ENCODE measurements at places on chromosomes 11 and 22.

DNA sequence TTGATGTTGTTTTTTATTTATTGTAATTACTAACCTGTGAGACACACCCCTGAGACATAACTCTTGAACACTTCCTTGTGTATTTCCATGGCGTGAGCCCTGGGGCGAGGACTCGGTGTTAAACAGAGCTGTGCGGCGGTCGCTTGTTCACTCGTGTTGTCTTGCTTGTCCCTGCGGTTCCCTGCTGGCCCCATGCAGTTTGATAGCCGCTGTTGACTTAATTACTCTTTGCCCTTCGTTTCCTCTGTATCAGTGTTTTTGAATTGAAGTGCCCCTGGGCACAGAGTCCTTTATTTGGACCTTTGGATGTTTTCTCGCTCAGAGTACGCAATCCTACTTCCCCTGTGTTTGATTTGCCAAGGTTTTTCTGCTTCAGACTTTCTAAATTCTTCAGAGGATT lies 52.7 kb downstream of the TBC1D22A start:
- no peak for DNase-seq

DNA sequence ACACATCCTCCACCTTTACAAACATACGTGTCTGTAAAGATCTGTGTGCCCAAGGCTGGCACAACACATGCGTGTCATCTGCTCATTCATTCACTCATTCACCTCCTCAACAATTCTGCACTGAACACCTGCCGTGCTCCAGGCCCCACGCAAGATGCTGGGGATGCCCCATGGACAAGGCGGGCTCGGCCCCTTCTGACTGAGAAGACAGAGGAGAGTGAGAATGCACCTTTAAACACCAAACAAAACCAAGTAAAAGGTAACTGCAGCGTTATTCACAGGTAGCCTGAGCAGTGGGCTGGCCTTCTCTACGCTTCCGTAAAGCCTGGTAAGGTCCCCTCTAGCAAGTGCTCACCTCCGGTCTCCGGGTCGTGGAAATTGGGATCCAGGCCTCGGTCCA lies 142.8 kb downstream of the SHANK2 start:
- no peak for DNase-seq

GRCh38 chr22:37409459-37410050 lies 17.7 kb downstream of the ELFN2 start:
- DNase-seq = no peak

GRCh38 chr22:46748908-46749675 lies 11.0 kb upstream of the CERK start:
- DNase-seq = no peak

DNA sequence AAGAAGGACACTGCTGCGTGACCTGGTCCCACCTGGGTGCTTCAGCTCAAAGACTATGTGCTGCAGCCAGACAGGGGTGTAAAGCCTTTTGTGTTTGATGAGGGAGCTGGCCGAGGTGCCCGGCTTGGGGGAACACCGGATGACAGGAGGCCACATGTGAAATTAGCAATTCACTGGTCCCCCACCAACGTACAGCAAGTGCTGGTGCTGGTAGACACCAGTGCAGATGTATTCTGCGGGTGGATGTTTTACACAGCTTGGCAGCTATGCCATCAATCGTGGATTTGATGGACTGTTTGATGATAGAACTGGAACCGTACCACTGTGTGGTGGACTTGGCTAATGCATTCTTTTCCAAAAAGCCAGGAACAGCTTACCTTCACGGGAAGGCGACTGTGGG lies 47.9 kb upstream of the LIPT2 start:
- no peak for DNase-seq

- no peak for DNase-seq
Measured at GRCh38 chr11:60566776-60567175, 51.6 kb downstream of the MS4A13 start.

DNA sequence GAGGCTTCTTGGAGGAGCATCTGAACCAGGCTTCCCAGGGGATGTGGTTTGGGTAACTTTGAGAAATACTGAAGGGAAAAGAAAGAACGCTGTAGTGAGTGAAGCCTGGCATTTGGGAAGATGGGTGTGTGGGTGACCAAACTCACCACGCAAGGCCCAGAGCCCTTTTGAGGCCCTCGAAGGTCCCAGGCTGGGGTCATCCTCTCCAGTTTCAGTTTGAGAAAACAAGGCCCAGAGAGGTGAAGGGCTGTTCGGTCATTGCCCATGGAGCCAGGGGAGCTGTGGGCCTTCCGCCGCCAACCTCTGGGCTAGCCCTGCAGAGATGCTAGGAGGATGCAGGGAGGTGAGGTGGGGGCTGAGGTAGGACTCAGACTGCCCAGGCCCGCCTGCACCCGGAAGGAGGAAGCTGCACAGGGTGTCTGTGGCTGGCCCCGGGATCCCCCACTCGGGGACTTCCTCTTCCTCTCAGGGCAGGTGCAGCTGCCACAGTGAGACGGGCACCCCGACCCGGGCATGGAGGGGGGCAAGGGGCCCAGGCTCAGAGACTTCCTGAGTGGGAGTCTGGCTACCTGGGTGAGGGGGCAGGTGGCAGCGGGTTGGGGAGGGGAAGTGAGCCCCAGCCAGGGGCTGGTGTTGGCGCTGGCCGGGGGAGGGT lies at the start of gene CCDC88B:
TSS of gene CCDC88B (plus strand) at position 451 of the 655 bp plus-strand sequence. CDS start at position 514, 63 bp downstream.
- no peak for DNase-seq

DNA sequence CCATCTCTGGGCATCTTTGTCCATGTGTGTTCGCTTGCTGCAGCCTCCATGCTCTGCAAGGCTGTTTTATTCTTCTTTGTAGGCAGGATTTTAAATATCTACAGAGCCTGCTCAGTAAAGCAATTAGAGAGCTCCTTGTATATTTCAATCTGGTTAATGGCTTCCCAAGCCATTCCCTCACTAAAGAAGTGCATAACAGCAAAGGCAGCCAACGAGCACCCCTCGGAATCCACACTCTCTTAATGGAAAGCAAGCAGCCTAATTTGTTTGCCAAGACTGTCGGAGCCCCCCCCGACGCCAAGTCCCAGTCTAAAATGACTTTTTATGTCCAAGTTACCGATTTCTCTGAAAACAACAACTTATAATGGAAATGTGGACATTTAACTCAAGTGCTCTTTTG lies 123.6 kb downstream of the ARL14EP start:
- no peak for DNase-seq

- no peak for DNase-seq
Measured at GRCh38 chr22:33476716-33477115, 418.5 kb upstream of the SYN3 start.

- no peak for DNase-seq
Measured at GRCh38 chr22:50698546-50698945, 25.9 kb downstream of the SHANK3 start.

- DNase-seq = no peak
Measured at GRCh38 chr11:103043826-103044678, 47.9 kb downstream of the DCUN1D5 start.

GRCh38 chr11:32698579-32698978 lies 95.9 kb downstream of the CCDC73 start:
- no peak for DNase-seq

GRCh38 chr11:68649851-68650555 lies 34.3 kb upstream of the GAL start:
- no peak for DNase-seq

DNA sequence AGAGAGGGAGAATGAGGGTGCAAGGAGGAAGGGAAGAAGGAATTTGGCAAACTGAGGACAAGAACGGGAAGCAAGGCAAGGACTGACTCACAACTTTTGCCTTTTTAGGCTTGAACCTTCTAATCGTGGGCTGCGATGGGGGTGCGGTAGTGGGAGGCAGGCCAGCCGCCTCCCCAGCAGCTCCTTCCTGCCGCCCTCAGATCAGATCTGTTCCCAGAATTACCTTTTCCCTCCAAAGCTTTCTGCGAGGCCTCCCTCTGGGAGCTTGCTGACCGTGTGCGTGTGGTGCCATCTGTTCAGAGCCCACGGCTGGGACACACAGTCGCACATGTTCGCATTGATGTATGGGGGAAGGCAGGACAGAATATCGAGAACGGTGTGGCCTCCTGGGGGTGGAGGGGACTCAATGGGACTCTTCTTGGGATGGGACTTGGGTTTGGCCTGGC lies 86.9 kb upstream of the PARVA start:
- no peak for DNase-seq

DNA sequence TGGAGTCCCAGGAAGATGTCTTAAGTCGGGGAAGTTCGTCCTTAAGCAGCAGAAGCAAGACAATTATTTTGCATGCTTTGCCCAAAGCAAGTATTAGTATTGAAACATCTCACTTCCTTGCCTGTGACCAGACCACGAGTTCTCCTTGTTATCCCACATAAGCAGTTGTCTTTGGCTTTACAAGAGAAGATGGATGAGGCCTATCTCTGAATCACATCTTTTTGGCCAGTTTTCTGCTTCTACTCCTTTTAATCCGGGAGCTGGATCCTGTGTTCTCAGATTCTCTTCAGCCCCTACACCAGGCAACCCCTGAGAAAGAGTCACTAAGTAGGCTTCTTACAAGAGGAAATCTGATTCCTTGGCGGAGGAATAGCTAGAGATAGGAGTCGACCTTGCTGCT lies 2.1 kb downstream of the SYT9 start:
- DNase-seq = no peak

DNA sequence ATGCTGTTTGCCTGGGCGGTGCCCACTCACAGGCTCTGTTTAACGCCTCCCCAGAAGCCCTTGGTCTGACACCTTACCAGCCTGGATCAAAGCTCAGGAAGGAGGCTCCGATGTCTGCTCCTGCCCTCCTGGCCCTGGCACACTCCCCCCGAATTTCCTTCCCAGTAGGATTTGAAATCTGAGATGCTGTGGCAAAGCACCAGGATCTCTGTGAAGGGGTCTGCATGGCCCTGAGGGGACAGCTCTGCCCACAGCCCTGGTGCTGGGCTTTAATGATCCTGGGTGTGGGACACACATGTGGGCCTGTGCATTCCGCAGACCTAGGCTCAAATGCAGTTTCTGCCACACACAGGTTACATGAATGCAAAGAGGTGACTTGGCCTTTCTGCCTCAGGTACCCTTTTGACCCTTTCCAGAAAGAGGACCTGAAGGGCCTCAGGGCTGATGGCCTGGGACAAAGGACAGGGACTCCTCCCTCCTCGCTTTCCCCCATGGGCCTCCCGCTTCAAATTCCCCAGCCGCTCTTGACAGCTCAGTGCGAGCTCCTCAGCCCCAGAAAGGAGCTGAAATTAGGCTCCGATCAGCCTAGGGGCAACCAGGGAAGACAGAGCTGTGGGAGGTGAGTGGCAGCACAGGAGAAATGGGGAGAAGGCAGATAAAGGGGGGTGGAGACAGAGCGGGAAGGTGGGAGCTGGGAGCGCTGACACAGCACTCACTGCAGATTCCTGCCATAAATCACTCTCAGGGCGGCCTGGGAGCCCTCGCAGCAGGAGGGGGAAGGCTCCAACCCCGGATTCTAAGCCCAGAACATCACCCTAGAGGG lies 41.3 kb downstream of the TRIM29 start:
- no peak for DNase-seq

GRCh38 chr22:35204807-35205775 lies 52.2 kb upstream of the HMGXB4 start:
- DNase-seq = no peak

- DNase-seq = no peak
Measured at GRCh38 chr11:115005663-115006062, 327.3 kb downstream of the NXPE2 start.
